ENCODE measurements at places on chromosomes 2 and 18. TPM values are rescaled to one million over a fixed set of nuclear protein-coding genes. Genes with fewer than 3 reads are reported as not detected.
A peak's percentile ranks its signal among the peaks of the same experiment; 100 is the strongest.

Gene PJVK
- 6.2 TPM for total RNA-seq

Gene SERPINB2
- not detected for total RNA-seq

Gene PPP3R1
- total RNA-seq, result 36.4 TPM

Gene SEH1L
- total RNA-seq, result 24.2 TPM

Gene FABP1
- total RNA-seq, result not detected

Gene SAP130
- 6.7 TPM for total RNA-seq

Gene TANK
- 82.8 TPM for total RNA-seq

DNA sequence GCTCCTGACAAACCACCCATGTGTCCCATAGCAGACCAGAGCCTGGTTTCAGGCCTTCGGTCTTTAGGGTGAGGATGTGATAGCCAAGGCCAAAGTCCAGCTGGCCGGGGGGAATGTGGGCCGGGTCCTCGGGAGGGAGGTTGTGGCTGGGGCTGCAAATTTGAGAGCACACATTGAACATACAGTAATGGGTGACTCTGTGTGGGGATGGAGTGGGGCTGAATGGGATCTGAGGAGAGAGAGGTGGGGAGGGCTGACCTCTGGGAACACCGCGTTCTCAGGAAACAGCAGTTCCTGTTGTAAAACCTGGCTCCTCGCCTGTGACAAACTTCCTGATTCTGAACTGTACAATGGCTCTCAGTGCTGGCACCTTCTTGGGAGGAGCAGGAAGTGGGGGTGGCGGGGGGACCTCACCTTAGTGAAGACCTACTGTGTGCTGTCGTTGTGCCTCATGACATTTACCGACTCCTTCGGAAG is 48.8 kb downstream of the MCFD2 start:
- DNase-seq, result peak; percentile 86
- H3K27ac ChIP-seq, result peak overlapping the region; percentile 47
- H3K27me3 ChIP-seq, result no peaks in the 10 kb centered on the region
- no peak overlapping the region for H3K4me3 ChIP-seq
- no peaks in the 10 kb centered on the region for H3K36me3 ChIP-seq

DNA sequence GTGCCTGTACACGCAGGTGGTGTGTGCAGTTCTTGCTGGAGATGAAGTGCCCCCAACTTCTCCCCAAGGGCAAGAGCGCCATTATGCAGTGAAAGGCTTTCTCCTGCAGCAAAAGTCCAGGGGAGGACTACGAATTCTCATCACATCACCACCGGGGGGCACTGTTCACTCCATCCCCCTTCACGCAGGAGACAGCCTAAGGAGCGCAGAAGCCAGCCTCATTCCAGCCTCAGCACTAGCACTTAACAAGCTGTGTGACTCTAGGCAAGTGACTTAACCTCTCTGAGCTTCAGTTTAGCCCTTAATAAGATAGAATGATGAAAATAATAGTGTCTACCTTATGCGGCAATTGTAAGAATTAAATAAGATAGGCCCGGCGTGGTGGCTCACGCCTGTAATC is 32.3 kb downstream of the DNMT3A start:
- peaks cover 14% of the 10 kb centered on the region for H3K36me3 ChIP-seq
- no peak for DNase-seq
- no peak overlapping the region for H3K4me3 ChIP-seq
- peaks cover 94% of the 10 kb centered on the region for H3K4me1 ChIP-seq
- H3K27me3 ChIP-seq, result no peaks in the 10 kb centered on the region

GRCh38 chr2:74895001-74895400 is 61.1 kb downstream of the HK2 start:
- no peaks in the 10 kb centered on the region for H3K4me1 ChIP-seq
- no peak for DNase-seq

DNA sequence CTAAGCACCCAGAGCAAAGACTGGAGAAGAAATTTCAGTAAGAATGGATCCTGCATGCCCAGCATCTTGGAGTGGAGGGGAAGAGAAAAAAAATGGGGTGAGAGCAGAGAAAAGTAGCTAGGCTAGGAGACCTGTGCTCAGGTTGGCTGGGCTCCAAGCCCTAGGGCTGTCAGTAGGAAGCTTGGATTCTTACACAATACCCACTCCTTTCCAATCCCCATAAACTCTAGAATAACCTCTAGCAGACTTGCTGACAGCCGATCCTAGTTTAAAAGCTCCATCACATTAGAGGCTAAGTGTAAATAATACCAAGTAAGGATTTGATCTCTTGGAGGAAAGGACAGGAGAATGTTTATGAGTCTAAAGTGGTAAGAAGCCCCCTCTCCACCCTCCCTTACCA is 46.2 kb upstream of the NABP1 start:
- H3K27ac ChIP-seq, result no peak overlapping the region
- no peak overlapping the region for H3K4me3 ChIP-seq
- H3K36me3 ChIP-seq, result no peaks in the 10 kb centered on the region
- H3K4me1 ChIP-seq, result no peaks in the 10 kb centered on the region
- H3K27me3 ChIP-seq, result no peaks in the 10 kb centered on the region

DNA sequence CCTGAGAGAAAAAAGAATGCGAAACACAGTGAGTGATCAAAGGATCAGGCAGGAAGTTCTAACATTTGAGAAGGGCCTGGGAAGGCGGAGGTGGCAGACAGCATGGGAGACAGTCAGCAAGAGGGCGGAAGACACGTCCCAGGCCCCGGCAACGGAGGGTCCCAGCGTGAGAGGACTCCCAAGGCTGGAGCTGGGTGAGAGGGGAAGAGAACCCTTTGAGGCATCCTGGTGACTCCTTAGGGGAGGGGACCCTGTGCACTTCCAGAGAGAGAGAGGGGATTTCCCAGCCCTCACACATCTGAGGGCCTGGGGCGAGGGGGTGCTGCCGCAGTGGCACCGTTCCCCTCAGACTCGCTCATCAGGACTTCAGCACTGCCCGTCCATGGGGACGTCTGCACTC is 133.4 kb downstream of the RTP5 start:
- DNase-seq, result no peak
- H3K36me3 ChIP-seq, result no peaks in the 10 kb centered on the region
- no peak overlapping the region for H3K4me3 ChIP-seq
- H3K27me3 ChIP-seq, result no peaks in the 10 kb centered on the region

- H3K4me1 ChIP-seq, result no peaks in the 10 kb centered on the region
- H3K4me3 ChIP-seq, result no peak overlapping the region
- no peaks in the 10 kb centered on the region for H3K36me3 ChIP-seq
- H3K27me3 ChIP-seq, result no peaks in the 10 kb centered on the region
These were observed 31.2 kb downstream of the ASB1 start for GRCh38 chr2:238457927-238458324.

DNA sequence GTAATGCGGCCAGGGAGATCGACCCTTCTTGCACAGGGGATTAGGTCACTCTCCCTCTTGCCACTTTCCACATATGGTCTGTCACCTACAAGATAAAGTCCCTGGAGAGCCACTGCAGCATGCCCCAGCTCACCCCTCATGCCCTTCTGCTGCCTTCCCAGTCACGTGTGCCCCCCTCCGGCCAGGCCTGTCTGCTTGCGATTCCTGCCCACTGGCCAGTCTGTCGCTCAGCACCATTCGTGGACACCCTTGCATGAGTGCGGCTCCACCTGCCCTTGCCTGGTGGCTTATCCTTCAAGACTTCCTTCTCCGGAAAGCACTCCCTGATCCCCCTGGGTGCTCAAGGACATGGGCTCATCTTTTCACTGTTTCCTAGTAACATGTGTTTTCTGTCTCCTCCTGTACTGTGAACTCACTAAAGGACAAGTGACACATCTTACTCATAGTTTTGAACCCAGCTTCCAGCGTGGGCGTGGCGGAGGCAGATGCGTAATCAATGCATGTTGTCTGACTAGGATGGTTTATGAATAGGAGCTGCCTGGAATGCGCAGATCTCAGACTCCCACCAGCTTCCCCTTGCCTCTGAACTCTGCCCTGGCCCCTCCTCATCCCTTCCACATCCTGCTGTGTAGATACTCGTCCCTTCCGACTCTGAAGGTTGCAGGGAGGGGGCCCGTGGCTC is 7.8 kb upstream of the NT5DC4 start:
- no peak overlapping the region for H3K4me3 ChIP-seq
- H3K27ac ChIP-seq, result no peak overlapping the region
- H3K4me1 ChIP-seq, result no peaks in the 10 kb centered on the region
- no peaks in the 10 kb centered on the region for H3K27me3 ChIP-seq
- no peaks in the 10 kb centered on the region for H3K36me3 ChIP-seq
- no peak for DNase-seq

DNA sequence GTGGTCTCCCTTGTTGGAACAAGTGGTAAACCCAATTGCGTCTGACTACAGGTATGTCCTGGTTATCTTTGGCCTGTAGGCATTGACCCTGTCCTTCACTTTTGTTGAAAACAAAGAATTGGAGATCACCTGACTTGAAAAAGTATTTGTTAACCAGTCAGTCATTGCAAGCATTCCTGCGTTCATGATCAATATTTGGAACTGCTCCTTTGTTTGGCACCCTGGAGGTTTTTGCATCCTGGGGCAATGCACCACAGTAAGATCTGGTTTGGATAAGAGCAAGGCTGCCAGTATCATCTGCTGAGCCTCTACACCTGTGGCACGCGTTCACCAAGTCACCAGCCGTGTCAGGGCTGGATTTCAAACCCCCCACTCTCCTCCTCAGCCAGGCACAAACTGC is 115.7 kb downstream of the DNAH6 start:
- no peaks in the 10 kb centered on the region for H3K36me3 ChIP-seq
- DNase-seq, result no peak
- no peaks in the 10 kb centered on the region for H3K27me3 ChIP-seq
- H3K4me3 ChIP-seq, result no peak overlapping the region
- H3K27ac ChIP-seq, result no peak overlapping the region
- H3K4me1 ChIP-seq, result no peaks in the 10 kb centered on the region

DNA sequence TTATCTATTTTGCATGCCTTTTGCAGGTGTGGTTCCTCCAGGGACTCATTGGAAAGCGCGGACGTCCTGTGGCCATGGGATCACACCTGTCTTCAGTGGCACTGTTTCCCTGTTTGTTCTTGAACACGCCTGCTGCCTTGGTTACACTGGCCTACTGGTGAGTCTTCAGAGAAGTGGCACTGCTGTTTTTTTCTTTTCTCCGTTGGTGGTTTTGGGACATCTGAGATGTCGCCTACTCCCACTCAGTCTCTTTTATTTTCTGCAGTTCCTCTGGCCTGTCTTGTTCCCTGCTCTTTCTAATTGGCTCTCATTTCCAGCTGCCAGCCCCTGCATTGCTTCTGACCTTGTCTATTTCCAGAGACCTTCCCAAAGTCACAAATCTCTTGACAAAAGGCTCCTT is 35.7 kb upstream of the POU3F3 start:
- H3K4me1 ChIP-seq, result no peaks in the 10 kb centered on the region
- H3K27me3 ChIP-seq, result no peaks in the 10 kb centered on the region
- H3K4me3 ChIP-seq, result no peak overlapping the region

- DNase-seq, result no peak
- no peaks in the 10 kb centered on the region for H3K36me3 ChIP-seq
- H3K27ac ChIP-seq, result no peak overlapping the region
- H3K4me1 ChIP-seq, result no peaks in the 10 kb centered on the region
These were observed 24.2 kb upstream of the NBEAL1 start for GRCh38 chr2:202990501-202990900.

GRCh38 chr2:21452678-21453077 is 328.9 kb downstream of the TDRD15 start:
- no peak overlapping the region for H3K4me3 ChIP-seq
- H3K36me3 ChIP-seq, result no peaks in the 10 kb centered on the region
- no peak overlapping the region for H3K27ac ChIP-seq
- no peak for DNase-seq
- H3K27me3 ChIP-seq, result no peaks in the 10 kb centered on the region

DNA sequence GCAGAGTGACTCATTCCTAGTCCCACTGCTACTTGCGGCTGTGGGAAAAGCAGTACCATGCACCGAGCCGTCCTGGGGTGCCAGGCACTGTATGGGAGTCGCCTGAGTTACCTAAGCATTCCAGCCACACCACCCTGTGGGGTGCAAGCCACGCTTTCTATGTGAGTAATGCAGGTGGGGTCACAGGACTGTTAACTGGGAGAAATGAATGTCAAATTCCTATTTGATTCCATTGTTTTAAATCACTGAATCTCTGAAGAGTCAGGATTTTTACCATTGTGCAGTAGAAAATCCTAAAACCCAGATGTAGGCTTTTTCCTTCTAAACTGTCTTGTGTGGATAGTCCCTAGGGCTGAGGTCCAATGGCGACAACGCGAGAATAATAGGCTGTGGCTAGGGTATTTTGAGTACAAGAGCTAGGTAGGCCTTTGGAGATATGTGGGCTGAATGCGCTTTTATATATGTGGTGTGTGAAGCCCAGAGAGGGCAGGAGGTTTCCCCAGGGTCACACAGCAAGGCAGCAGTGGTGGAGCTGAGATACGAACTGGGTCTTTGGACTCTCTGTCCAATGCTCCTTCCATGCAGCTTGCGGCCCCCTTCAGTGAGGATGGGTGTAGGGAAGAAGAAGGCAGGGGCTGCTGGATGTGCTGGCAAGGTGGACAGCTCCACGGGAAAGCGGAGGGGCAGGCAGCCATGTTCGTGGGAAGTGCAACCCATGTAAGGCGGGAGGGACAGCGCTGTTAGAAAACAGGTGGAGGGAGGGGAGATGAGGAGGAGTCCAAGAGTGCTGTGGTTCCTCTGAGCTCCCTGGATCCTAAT is 83.2 kb downstream of the DDX1 start:
- no peak overlapping the region for H3K27ac ChIP-seq
- H3K4me3 ChIP-seq, result no peak overlapping the region
- H3K27me3 ChIP-seq, result no peaks in the 10 kb centered on the region
- H3K36me3 ChIP-seq, result no peaks in the 10 kb centered on the region
- peaks cover 6% of the 10 kb centered on the region for H3K4me1 ChIP-seq
- no peak for DNase-seq

DNA sequence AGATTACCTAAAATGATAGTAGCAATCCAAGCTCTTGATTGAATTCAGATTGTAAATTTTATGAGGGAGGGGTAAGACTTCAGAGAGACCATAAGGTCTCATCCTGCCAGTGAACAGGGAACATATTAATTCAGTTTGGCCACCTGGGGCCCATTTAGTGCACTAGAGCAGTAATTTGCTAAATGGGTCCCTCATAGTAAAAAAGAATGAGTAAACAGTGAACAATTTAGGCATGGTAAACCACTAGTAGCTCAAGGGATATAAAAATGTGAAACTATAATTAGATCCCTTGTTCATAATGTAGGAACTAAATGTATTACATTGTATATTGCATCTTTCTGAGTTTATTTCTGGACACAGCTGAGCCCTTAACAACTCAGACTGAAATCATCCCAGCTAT is 4.9 kb upstream of the PHLPP1 start:
- no peaks in the 10 kb centered on the region for H3K36me3 ChIP-seq
- no peak overlapping the region for H3K27ac ChIP-seq
- no peak for DNase-seq

GRCh38 chr2:48510329-48510728 is 19.6 kb upstream of the STON1 start:
- peaks cover 47% of the 10 kb centered on the region for H3K4me1 ChIP-seq
- H3K36me3 ChIP-seq, result peaks cover 23% of the 10 kb centered on the region
- H3K27ac ChIP-seq, result peak overlapping the region; percentile 78
- H3K4me3 ChIP-seq, result no peak overlapping the region

DNA sequence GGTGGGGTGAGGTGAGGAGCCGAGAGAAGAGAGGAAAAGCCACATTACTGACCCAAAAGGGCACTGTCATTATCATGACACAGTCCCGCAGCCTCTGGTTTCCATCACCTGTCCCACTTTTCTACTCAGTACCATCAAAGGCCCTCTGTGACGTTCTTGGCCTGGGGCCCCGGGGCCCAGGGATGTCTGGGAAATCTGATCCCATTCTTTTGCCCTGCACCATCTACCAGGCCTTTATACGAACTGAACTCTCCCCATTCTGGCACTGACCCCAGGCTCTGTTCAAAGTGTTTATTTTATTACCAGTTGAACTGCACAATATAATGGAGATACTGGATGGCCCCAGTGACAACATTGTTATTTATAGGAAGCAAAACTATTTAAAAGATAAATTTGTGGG is 89.1 kb downstream of the COL6A3 start:
- H3K36me3 ChIP-seq, result no peaks in the 10 kb centered on the region
- no peaks in the 10 kb centered on the region for H3K27me3 ChIP-seq
- peak; percentile 96 for DNase-seq
- peak overlapping the region; percentile 98 for H3K27ac ChIP-seq
- H3K4me1 ChIP-seq, result no peaks in the 10 kb centered on the region

All from sigmoid colon (tissue), 7 donors.